Kidney epithelial cell (primary cell): ENCODE measurements at places on chromosomes 3 and 15.

GRCh38 chr15:25635191-25635590 is 196.4 kb upstream of the UBE3A start:
- no peak for DNase-seq

DNA sequence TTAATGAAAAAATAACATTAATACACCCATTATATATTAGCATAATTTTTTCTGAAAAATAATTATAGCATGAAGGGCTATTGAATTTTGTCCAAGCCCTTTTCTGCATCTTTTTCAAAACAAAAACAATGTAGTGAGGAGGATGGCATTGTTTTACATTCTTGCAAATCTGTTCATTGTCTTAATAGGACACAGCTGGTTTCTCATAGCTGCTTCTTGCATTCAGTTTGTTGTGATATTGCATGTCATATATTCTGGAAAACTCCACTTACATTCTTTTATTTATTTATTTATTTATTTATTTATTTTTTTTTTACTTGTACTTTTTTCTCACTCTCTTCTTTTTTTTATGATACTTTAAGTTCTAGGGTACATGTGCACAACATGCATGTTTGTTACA is 107.4 kb downstream of the NR1D2 start:
- no peak for DNase-seq

DNA sequence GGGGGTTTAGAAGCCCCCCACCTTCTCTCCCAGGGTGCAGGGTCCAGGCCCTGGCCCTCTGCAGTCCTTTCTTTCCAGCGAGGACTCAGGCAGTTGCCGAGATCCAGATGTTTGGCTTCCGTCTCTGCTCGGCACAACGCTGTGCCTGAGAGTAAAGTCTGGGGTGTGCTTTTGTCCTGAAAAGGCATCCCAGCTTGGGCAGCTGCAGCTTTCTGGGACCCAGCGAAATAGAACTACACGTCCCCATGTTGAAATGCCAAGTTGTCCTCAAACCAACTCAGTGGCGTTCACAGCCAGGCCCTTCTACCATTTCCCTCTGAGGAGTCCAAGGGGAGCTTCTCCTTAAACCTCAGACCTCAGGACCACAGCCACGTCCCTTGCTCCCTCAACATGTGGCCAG is 23.1 kb downstream of the FGD5 start:
- no peak for DNase-seq

DNA sequence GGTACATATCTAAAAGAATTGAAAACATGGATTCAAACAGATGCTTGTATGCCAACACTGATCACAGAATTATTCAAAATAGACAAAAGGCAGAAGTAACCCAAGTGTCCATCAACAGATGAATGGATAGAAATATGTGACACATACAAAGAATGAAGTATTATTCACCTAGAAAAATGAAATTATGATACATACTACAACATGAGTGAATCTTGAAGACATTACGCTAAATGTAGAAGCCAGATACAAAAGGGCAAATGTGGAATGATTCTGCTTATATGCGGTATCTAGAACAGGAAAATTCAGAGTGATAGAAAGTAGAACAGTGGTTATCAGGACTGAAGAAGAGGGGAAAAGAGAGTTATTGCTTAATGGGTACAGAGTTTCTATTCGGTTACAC is 26.2 kb upstream of the SLC12A8 start:
- DNase-seq: no peak

- DNase-seq: no peak
These were observed 492 bp downstream of the TMCC1 start for GRCh38 chr3:129892857-129893580.

GRCh38 chr3:41502481-41502880 is 303.2 kb downstream of the CTNNB1 start:
- no peak for DNase-seq

- no peak for DNase-seq
These were observed 55.0 kb downstream of the LRRC49 start for GRCh38 chr15:70947351-70948335.

GRCh38 chr3:40308725-40309417 is 636 bp upstream of the EIF1B start:
- DNase-seq: no peak

DNA sequence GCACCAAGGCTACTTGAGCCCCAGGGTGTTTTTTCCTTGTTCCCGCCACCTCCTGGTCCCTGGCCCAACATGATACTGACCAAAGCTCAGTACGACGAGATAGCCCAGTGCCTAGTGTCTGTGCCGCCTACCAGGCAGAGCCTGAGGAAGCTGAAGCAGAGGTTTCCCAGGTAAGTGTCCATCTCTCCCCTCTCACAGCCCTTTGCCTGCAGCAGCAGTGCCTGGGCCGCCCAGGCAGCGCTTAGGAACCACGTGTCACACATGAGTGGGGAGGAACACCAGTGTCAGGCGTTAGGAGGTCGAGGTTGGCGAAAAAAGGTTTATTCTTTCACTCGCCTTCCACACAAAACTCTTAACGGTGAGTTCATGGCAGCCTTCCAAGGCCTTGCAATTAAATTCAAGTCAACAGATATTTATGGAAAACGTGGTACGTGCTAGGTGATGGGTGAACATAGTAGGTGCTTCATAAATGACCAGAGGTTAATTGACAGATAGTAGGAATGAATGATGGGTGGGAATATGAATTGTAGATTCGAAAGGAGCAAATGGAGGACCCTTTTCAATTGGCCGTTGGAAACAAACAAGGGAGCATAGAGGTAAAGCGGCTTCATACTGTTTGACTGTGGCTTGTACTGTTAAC is 486 bp downstream of the CDIN1 start:
- no peak for DNase-seq

- DNase-seq: no peak
These were observed 117.0 kb upstream of the MRPL3 start for GRCh38 chr3:131619821-131620220.

DNA sequence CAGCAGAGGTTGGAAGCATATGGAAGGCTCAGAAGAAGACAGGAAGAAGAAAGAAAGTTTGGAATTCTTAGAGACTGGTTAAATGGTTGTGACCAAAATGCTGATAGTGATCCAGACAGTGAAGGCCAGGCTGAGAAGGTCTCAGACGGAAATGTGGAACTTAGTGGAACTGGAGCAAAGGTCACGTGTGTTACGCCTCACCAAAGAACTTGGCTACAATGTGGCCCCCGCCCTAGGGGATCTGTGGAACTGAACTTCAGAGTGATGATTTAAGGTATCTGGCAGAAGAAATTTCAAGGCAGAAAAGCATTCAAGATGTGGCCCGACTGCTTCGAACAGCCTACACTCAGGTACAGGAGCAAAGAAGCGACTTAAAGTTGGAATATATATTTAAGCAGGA is 83.1 kb downstream of the MYO5A start:
- no peak for DNase-seq
